ENCODE measurements at places on chromosomes 3 and 15. TPM values are rescaled to one million over a fixed set of nuclear protein-coding genes. Genes with fewer than 3 reads are reported as not detected.

GRCh38 chr3:171765511-171765887, 44.8 kb downstream of the PLD1 start:
- DNase-seq, result no peak

- DNase-seq, result no peak
Observed at GRCh38 chr15:25783607-25784540, 79.3 kb downstream of the ATP10A start.

DNA sequence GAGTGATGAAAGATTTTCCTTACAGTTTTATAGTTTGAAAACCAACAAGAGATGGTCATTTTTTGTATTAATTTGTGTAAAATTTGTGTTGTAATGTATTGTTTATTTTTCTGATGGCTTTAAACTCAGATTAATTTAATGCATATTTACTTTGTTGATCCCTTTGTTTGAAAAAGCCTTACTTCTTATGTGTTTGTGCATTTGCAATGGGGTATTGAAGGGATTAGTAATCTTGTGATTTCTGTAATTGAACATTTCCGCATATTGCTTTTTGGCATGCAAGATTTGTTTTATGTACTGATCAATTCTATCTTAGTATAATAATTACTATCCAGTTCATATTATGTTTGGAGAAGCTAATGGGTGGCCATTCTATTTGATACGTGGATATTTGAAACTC, 98.4 kb upstream of the ROBO1 start:
- no peak for DNase-seq

DNA sequence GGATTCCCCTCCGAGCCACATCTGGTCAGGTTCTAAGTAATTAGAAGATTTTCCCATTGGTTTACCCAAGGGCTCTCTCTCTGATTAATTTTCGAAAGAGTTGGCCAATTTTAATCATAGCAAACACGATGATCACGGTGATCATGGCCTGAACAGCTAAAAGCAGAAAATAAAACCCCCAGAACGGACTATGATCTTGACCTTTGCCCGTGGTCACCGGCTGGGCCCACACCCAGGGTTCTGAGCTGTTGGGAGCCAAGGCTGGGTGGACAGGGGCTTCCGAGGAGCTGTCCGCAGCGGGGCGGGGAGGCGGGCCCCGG, 2.6 kb downstream of the GP5 start:
- DNase-seq, result no peak

The TUSC7 gene
- polyA plus RNA-seq, result not detected

The PIK3R4 gene
- polyA plus RNA-seq, result 62.7 TPM

The NTRK3 gene
- polyA plus RNA-seq, result 13.7 TPM
